Stimulated activated CD8-positive, alpha-beta memory T cell treated with anti-CD3 and anti-CD28 coated beads, Interleukin-7, amount 100 ng/mL, for 1 hour (primary cell): ENCODE measurements at places on chromosomes 11 and 22.
A peak's percentile ranks its signal among the peaks of the same experiment; 100 is the strongest.

GRCh38 chr11:33895752-33896137 lies 3.9 kb upstream of the LMO2 start:
- no peak for DNase-seq

GRCh38 chr11:120649316-120649715 lies 137.8 kb downstream of the GRIK4 start:
- no peak for DNase-seq

- no peak for DNase-seq
Observed at GRCh38 chr11:122491509-122491908, 164.0 kb upstream of the UBASH3B start.

GRCh38 chr22:49586244-49586748 lies 241.4 kb downstream of the BRD1 start:
- DNase-seq: no peak

DNA sequence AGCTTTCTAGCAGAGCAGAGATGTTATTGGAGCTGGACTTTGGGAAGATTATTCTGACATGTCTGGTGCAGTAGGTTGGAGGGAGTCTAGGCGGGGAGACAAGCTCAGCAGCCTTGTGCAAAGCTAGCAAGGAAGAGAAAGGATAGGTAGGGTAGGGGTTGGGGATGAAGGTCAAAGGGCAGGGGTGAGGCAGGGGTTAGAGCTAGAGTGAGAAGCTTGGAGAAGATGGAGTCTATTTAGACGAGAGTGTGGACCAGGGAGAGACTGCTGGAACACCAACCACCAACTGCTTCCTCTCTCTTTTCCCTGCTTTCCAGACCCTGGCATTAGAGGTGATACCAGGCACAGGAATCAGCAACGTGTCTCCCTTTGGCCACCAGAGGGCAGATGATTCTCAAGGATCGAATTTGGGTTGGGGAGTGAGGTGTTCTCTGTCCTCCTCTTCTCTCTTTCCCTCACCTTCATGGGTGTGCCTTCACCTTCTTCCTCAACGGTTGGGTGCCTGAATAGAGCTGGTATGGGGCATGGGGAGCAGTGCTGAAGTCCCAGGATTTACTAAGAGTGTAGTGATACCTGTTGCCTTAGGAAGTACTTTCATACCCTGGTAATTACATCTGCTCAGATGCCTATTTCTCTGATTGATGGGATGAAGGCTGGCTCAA lies 1.8 kb upstream of the MARK2 start:
- DNase-seq: peak; percentile 50

GRCh38 chr11:95456714-95457491 lies 225.9 kb upstream of the SESN3 start:
- no peak for DNase-seq

DNA sequence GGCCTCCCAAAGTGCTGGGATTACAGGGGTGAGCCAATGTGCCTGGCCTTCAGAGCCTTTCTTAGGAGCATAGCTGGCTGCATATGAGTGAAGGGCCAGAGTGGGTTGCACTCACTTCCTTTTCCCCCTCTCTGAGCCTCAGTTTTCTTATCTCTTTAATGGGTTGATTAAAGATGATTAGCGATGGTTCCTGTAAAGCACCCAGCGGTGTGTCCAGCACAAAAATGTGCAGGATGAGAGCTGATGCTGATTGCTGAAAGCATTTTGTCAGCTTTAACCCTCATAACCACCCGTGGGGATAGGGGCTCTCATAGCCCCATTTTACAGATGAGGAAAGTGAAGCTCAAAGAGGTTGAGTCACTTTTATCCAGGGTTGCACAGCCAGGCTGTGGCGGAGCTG lies 5.5 kb downstream of the CACNA1I start:
- DNase-seq: no peak

- DNase-seq: no peak
Observed at GRCh38 chr22:33921525-33922348, 1.5 kb upstream of the LARGE1 start.

- DNase-seq: no peak
Observed at GRCh38 chr22:30235687-30236170, 10.8 kb downstream of the LIF start.

- no peak for DNase-seq
Observed at GRCh38 chr22:28220626-28221363, 301.7 kb upstream of the PITPNB start.

- DNase-seq: no peak
Observed at GRCh38 chr11:117495357-117495756, 167.7 kb downstream of the CEP164 start.

- no peak for DNase-seq
Observed at GRCh38 chr11:70688142-70688541, 289.8 kb downstream of the CTTN start.

DNA sequence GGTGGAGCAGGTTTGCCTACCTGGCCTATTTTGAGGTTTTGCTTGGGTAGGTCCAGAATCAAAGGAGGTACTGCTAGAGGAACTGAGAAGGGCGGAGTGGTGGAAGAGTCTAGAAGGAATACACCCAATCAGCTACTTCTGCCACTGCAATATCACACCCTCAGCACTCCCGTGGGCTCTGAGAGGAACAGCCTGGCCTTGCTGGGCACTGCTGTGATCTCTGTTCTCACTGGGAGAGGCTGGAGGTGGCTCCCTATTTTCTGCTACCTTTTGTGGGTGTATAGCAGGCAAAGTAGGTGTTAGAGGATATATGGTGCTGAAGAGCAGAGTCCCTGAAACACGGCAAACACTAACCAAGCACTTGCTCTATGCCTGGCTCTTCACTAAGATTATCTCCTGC lies 25.0 kb upstream of the IGSF22 start:
- DNase-seq: no peak

DNA sequence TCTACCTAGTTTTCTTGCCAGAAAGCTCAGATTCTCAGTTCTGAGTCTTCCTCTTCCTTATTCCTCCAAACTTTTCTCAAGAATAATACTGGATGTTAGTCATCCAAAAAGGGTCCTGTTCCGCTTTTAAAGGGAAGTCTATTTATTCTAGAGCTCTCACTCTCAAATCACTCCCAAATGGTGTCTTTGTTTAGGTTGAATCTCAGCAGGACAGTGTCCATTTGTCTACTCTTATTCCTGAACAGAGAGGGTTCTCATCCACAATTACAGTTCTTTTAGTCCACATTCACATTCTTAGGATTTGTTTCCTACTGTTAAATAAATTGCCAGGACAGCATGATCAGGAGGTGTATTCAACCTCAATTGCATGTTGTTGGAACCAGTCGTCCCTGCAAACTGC lies 61.3 kb downstream of the MUC15 start:
- no peak for DNase-seq

- DNase-seq: no peak
Observed at GRCh38 chr11:86176165-86176884, 68.2 kb upstream of the EED start.

DNA sequence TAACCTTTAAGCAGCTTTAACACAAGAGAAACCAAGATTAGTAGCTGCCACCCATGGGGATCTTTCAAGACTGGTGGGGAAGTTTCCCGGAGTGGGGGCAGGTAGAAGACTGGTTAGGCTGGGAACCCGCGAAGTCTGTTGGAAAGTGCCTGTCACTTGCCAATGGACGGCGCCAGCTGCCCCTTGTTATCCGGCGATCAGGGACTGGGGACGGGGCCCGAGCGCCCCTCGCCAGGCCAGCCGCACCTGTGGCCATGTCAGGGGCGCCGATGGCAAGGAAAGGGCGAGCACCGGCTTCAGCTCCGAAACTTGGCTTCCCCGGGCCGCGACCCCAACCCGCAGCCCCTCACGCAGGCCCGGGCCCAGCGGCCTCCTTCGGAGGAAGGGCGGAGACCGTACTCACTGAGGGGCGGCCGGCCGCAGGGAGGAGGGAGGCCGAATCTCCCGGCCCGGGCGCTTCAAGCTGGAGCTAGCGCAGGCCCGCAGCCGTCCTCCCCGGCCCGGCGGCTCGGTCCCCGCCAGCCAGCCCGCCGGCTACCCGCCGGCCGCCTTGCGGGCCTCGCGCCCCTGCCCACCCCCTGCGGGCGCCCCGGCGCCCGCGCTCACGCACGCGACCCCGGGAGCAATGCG lies 539 bp downstream of the EIF4ENIF1 start:
- no peak for DNase-seq

DNA sequence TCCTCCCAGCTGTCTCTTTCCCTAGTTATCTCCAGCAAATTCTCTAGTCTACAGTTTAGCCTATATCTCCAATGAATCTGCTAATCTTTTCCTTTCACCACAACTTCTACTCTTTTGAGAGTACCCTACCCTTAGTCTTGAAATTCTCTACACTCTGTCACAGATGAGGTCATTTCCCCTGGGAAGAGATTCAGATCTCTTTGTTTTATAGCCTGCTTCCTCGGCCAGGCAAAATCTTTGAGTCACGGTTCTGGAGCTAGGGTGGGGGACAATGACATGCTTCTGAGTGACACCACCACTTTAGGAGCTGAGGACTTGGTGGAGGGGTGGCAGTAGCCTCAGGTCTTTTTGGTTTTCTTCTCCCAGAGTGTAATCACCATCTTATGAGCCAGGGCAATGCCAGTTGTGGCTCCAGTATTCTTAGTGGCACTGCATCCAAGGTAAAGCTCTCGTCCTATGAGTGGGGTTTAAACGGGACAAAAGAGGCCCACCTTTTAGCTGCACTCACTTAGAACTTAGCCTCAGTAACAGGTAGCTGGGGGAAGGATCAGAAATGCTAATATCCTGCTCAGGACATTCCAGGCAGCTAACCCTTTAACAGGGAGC lies 98.5 kb upstream of the RRM1 start:
- no peak for DNase-seq

- no peak for DNase-seq
Observed at GRCh38 chr11:63573881-63574855, 11.0 kb upstream of the PLAAT2 start.

- DNase-seq: no peak
Observed at GRCh38 chr11:132686886-132687285, 845.4 kb downstream of the OPCML start.
